SJSA1 (cell line): ENCODE measurements at places on chromosomes 5 and 9.

- DNase-seq: no peak
These were observed 100.3 kb downstream of the PCSK5 start for GRCh38 chr9:75990576-75991304.

GRCh38 chr5:62578540-62578939 is at the start of gene LRRC70:
TSS of gene LRRC70 (plus strand) at chr5:62578819. CDS start at chr5:62579439, 620 bp downstream.
- no peak for DNase-seq

DNA sequence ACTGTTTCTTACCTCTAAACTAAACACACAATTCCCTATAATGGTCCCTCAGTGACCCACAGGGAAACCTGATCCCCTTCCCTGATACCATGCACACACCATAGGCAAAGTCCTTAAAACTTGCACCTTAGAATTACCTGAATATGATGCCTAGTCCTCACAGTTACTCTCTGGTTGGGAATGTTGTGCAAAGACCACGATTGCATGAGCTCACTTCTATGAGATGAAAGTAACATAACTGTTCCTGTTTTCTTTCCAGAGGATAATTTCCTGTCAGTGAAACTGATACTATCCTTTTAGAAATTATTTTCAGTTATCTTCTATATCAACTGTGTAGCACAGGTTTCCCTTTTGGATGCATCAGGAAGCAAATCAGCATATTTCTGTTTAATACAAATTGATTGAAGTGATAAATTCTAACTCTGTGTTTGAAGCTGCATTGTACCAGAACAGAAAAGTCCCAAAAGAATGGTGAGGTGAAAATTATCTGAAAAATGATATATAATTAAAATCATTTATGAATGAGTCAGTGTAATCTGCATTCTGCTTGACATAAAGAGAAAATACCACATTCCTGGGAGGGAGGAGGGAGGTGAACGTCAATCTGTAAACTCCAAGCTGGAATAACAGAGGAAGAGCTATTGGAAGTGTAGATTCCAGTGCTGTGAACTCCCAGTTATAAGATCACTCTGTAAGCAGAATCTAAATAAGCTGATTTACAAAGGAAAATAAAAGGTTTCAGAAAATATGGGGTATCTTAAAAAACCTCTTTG is 51.2 kb upstream of the TNFAIP8 start:
- no peak for DNase-seq

DNA sequence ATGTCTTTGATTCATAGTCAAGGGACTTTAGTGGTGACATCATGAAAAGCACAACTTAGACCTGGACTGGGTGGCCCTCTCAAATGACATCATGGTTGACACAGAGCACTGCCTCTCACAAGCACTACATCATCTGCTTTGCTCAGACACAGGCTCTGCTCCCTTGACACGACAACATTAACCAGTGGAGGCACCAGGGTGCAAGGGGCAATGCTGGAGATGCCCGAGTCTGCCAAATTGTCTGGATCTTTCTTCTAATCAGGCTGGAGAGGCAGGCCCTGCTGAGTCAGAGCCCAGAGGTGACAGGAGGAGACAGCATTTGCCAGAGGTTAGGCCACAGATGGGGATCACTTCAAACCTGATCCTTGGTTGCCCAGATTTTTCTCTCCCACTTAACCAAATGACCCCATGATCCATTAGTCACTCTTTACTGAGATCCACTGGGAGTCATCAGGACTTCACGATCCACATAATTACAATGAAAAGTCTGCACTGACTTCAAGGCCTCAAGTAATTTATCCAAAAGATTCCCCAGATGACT is 174.4 kb downstream of the SLIT3 start:
- no peak for DNase-seq

DNA sequence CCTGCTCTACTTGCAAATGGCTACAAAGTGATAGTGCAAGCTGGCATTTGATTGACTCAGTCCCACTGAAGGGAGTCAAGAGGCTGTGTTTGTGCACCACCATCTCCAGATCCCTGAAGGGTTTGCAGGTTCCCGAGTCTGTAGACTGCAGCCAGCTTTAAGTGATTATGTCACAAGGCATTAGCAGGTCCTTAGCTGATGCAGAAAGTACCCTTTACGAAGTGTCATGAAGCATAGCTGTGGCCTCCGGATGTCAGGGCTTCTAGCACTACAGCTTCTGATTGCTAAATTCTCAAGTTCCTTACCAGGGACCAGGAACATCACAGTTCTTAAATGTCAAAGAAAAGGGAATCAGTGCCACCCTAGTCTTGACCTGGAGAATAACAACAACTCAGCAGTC is 311.3 kb upstream of the TRPC7 start:
- DNase-seq: no peak

- DNase-seq: no peak
These were observed 187.2 kb upstream of the ZNF462 start for GRCh38 chr9:106675780-106676179.

GRCh38 chr9:14383294-14383693 is 69.4 kb upstream of the NFIB start:
- no peak for DNase-seq

DNA sequence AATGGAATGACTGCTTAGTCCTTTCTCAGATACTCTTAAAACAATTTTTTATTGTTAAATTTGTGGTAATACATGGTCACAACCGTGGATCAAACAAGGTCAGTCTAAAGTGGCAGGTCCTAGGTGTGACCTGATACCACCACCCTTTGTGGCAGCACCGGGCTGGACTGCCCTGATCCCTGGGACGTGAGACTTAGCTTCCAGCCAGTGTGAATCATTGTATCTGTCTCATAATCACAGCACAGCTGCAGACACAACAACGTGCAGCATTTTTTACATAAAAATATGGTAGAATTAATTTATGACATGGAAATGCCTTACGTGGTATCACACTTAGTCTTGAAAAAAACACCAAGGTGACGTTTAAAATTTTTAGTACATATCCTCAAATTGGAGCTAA is 7.8 kb downstream of the TOR1B start:
- DNase-seq: no peak
